Ascending aorta (tissue), 2 donors: ENCODE measurements at places on chromosomes 12 and 14.
A peak's percentile ranks its signal among the peaks of the same experiment; 100 is the strongest.

DNA sequence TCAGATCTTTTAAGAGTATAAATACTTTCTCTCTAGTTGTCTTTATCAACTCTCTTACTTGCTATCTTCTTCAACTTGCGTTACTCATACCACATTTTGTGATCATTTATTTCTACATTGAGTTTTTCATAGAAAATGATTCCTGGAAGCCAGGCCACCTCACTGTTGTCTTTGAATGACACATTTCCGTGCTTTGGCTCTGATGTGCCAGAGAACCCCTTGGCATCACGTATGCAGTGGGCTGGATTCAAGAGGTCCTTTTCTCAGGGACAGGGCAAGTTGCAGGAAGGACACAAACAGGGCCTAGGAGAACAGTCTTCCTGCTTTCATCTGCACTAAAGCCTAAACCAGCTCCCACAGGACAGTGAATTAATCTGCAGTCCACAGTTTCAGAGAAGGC is 70.3 kb upstream of the PYGL start:
- no peak for DNase-seq

GRCh38 chr14:33932576-33933345 is 18.1 kb downstream of the EGLN3 start:
- DNase-seq: no peak

GRCh38 chr14:100885196-100885595 is 18.3 kb downstream of the RTL1 start:
- DNase-seq: no peak

DNA sequence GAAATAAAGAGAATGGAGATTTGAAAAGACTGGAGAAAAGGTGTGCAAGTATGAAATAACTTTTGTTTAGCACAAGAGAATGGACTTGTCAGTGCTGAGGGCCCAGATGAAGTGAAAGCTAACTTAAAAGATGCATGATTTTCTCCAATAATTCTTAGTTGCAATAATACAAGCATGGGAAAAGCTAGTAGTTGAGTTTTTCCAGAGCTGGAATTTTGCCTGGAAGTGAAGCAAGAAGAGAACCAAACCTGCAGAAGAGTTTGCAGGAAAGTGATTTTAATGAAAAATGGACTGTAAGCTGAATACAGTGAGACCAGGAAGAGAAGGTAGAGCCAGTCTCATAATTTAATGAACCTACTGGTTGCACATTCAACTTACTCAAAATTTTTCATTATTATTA is 69.3 kb upstream of the FSCB start:
- DNase-seq: no peak

DNA sequence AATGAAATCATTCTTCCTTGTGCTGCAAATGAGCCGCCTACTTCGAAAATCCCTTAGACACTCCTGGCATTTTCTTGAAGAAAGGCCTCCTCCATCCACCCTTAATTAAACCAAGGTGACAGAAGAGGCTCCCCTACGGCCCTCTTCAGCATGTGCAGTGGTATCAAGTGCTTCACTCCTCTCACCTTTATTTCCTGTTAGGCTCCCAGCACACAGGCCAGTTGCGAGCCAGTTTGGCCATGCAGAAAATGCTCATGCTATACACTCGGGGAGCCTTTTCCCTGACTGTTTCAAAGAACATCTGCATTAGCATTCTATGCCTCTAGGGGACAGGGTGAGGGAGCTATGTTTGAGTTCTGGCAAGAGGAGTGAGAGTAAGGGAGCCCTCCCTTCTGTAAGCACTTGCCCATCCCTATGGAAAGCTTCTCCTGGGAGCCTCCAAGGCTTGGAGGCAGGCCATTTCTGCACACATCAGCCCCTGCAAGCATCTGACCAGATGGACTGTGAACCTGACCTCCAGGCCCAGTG is 291.5 kb downstream of the RPS29 start:
- DNase-seq: no peak

DNA sequence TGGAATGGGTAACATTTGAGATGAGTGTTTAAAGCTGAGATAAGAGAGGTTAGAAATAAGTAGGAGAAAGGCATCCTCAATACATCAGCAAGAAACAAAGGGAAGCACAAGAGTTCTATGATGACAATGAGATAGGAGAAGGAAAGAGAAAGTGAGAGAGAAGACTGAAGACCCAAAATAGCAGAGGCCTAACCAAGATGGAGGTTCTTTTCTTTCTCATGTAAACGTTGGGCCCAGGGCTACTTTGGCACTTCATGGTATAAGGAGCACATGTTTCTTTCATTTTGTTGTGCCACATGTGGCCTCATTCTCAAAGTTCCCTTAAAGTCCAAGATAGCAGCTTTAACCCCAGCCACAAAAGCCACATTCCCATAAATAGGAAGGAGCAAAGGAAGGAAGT is 120.5 kb upstream of the RMST start:
- DNase-seq: no peak

GRCh38 chr14:90019824-90020523 is 41.8 kb upstream of the KCNK13 start:
- DNase-seq: no peak

GRCh38 chr14:89504602-89505313 is 87.7 kb upstream of the FOXN3 start:
- peak; percentile 65 for DNase-seq

DNA sequence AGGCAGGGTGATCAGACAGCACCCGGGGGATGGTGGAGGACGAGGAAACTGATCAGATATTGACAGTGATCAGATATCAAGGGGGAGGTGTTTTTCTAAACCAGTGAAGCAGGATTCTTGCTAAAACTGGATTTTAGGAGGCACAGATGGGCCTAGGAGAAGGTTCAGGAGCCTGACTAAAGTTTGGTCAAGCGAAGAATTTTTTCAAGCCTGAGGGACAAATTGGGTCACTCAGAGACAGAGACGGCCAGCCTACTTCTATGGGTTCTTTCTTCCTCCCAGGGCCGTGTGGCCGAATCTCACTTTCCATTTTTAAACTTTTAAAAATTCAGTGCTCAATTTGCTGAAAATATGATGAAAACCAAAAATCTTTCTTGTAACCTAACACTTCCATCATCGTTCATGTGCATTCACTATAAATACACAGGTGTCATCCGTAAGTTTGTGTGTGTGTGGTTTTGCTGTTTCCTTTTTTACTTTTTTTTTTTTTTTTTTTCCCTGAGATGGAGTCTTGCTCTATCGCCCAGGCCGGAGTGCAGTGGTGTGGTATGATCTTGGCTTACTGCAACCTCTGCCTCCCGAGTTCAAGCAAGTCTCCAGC is 68.5 kb downstream of the RIN3 start:
- DNase-seq: no peak

DNA sequence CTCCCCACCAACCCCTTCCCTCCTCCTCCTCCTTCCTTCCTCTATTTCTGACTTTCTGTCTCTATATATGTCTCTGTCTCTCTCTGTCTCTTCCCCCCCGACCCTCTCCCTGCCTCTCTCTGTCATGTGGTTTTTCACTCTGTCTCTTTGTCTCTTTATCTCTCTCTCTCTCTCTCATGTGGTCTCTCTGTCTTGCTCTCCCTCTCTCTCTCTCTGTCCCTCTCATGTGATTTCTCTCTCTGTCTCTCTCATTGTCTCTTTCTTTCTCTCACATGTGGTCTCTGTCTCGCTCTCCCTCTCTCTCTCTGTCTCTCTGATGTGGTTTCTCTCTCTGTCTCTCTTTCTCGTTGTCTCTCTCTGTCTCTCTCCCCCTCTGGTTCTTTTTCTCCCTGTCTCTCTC is 59.3 kb downstream of the PHETA1 start:
- DNase-seq: no peak
